CD4-positive, alpha-beta T cell treated with Interleukin-21 for 1 hour (primary cell): ENCODE measurements at places on chromosomes 7 and 10.
A peak's percentile ranks its signal among the peaks of the same experiment; 100 is the strongest.

GRCh38 chr7:141737118-141737835, 881 bp upstream of the SSBP1 start:
- peak; percentile 39 for DNase-seq

GRCh38 chr7:51025668-51026067, 243.0 kb upstream of the GRB10 start:
- DNase-seq: no peak

- no peak for DNase-seq
These were observed 35.1 kb upstream of the ING3 start for GRCh38 chr7:120915314-120916105.

DNA sequence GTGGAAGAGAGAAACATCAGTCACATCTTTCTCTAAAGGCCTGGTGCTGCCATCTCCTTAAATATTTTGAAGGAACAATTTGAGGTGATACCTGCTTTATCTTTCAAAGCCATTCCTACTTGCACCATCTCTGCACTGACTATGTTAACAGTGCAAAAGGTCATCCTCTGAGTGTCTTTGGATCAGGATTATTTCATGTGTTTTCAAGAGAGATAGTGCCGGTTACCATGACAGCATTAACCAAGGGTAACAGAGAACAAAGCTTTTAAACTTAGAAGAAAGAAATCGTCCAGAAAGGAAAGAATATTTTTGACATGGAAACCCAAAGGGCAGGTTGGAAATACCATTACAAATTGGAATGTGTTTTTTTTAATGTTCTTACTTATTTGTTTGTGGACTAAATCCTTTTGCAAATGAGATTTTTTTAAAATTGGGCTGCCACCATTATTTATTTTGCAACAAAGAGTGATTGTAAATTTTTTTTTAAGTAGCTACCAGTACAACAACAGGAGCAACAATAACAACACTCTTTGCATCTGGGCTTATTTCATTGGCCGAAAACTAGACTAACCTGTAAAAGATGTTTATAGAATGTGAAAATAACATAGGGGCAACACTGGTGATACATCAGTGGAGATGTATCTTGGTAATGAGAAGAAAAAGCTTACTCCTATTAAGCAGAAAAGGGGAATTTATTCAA, 234.2 kb downstream of the CREB5 start:
- DNase-seq: no peak

DNA sequence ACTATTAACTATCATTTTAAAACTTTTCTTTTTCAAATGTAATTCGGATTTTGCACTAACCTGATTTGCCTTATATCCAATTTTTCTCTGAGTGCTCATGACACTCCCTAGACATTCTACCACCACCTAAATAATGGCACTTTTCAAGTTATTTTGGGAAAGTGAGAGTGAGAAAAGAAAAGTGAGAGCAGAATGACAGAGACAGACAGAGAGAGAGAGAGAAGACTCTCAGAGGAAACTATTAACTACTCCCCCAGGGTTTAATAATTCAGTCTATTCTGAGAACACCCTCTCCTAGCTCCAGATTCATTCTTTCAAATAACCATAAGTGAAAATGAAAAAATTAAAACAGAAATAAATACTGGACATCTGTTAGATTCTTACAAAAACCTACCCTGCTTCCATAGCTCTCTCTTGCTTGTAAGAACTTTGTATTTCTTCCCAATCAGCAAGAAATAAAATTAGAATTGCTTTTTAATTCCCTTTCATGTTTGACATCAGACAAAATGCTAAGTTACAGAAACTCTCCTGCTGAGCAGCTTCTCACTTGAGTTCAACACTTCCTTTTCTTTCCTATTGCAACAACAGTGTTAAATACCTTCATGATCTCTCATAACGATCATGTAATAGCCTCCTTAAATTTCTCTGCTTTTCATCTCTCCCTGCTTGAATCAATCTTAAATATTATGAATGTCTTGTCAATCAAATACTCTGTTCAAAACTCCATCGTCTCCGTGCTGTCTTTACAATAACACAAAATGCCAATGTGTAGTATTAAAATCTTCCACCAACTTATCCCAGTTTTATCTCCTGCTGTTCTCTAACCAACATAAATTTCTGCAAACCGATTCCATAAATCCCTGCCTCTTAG, 191.7 kb downstream of the SEMA3E start:
- DNase-seq: no peak

DNA sequence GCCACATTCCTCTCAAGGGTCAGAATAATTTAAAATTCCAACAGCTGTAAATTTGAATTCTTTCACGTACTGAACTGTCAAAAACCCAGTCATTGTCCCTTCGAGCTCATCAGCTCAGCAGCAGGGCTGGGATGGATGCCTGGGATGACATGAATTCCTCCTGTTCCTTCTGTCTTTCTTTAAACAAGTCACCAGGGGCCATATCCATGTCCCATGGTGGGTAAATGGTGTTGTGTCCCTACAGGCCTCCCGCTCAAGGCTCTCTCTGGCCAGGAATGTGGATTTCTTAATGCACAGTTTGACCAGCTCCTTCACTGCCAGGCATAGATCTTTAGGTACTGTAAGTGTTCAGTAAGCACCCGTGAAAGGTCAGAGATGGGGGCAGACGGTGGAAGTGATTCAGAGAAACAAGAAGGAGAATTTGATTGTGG, 13.8 kb upstream of the TECPR1 start:
- DNase-seq: no peak

GRCh38 chr10:2948127-2948854, 119.1 kb upstream of the PFKP start:
- DNase-seq: no peak

DNA sequence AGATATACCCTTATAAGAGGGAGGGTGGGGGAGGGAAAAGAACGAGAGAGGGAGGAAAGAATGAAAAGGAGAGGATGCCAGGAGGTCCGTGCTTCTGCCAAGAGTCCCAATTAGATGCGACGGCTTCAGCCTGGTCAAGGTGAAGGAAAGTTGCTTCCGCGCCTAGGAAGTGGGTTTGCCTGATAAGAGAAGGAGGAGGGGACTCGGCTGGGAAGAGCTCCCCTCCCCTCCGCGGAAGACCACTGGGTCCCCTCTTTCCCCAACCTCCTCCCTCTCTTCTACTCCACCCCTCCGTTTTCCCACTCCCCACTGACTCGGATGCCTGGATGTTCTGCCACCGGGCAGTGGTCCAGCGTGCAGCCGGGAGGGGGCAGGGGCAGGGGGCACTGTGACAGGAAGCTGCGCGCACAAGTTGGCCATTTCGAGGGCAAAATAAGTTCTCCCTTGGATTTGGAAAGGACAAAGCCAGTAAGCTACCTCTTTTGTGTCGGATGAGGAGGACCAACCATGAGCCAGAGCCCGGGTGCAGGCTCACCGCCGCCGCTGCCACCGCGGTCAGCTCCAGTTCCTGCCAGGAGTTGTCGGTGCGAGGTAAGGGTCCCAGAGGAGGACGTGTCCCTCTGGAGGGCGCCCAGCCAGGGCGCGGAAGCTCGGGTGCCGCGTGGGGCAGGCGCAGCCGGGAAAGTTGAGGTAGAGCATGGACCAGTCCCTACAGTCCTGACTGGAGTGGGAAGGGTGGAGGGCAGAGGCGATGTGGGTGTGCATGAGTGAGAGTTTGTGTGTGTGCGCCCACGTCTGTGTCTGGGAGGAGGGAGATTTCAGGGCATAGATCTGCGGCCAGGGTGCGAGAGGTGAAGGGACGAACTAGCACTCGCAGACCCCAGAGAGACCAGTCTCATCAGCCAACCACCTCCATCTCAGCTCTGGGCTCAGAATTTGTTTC, 844 bp downstream of the GRM3 start:
- no peak for DNase-seq

DNA sequence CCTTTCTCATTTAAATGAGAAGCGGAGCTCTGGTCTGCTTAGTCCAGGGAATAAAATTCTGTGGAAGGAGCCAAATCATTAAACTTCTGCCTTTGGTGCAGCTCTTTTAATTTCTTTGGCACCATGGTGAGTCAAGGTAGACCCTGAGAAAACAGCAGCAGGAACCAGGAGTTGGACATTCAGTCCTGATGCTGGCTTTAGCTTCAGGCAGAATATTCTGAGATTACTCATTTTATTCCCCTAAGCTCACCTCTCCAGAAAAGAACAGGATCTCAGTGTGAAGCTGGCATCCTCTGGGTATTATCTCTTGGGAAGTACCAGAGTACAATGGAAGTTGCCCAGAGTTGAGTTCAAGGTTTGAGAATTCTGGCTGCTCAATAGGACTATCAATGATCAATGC, 211.6 kb upstream of the NRP1 start:
- no peak for DNase-seq

GRCh38 chr7:38411404-38411803, 138.0 kb upstream of the TARP start:
- no peak for DNase-seq

GRCh38 chr7:150745086-150745485, 7.9 kb downstream of the GIMAP5 start:
- DNase-seq: no peak

DNA sequence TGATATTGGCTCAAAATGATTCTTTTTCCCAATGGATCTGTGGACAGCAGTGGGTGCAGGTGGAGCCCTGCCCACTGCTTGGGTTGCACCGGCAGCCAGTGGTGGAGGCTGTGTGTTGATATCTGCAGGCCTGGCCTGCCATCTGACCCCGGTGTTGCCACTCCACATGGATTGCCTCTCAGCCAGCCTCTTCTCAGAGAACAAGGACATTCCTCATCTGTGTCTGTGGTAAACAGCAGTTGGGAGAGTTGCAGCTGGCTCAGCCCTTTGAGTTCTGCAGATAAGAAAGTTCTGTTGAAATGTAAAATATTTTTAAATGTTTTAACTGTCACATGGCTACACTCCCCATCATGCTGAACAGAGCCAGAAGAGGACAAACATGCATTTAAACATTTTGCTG, 374.9 kb upstream of the CELF2 start:
- DNase-seq: no peak

DNA sequence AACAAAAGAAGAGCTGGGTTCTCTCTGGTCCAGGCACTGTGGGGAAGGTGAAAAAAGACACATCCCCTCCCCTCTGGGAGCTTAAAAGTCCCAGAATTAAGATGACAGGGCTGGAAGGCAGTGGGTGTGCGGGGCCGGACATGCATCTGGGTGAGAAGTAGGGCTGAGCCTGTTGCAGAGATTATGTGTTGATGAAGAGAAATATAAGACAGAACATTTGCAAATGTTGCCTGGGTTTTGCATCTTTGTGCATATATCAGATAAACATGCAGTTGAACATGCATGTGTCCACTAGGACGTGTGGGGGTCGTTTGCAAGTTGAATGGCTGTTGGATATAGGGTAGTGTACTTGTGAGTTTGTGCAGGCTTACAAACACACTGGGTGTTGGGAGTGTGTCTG, 94.3 kb upstream of the PPIF start:
- DNase-seq: no peak

GRCh38 chr7:79723833-79724618, 270.6 kb upstream of the MAGI2 start:
- DNase-seq: no peak

GRCh38 chr10:71268758-71269157, 50.3 kb upstream of the SLC29A3 start:
- no peak for DNase-seq

GRCh38 chr10:79034271-79034876, 34.4 kb upstream of the ZMIZ1 start:
- DNase-seq: no peak

- DNase-seq: peak; percentile 75
These were observed 9.2 kb upstream of the HNRNPF start for GRCh38 chr10:43417950-43418768.

DNA sequence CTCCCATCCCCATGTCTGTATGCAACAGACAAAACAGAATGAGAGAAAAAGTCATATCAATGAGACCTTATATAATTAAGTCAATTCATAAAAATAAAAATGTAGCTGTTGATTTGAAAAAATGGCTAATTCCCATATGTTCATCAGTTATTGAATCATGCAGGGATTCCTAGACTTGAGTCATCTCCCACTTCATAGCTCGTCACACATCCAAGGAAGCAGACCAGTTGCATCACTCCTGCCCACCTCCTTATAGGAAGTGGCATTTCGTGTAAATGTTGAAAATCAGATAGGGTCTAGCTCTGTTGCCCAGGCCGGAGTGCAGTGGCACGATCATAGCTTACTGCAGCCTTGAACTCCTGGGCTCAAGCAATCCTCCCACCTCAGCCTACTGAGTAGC, 56.1 kb upstream of the SH2B2 start:
- no peak for DNase-seq

DNA sequence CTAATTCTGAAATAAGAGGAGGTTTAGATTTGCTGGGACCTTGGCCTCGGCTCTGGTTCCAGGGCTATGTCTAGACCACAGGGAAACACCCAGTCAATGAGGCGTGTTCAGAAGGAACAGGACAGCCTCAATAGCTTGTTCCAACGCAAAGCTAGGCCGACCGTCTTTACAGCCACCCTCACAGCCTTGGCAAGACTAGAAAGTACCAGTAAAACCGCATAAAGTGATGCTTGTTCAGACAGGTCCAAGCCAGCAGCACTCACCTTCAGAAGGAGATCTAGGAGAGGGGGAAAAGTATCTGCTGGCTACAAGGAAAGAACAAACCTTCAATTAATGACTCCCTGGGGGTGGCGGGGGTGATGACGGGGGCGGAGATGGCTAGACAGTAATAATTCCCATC, 50.1 kb upstream of the LMTK2 start:
- DNase-seq: no peak

DNA sequence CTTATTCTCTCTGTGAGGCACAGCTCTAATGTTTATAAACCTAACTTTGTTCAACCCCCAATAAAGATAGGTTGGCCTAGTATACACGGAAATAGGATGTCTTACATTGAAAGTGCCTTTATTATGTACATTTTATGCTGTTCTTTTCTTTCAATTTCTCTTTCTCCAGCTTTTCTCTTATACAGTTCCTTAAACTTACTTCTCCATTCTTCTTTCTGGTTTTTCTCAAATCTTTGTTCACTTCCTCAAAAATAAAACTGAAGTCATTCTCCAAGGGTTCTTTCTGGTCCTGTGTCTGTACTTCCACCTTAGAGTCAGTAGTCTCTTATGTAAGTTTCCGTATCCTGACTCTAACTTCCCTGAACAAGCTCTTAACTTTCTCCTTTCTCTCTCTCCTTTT, 29.2 kb upstream of the NAMPT start:
- peak; percentile 8 for DNase-seq

DNA sequence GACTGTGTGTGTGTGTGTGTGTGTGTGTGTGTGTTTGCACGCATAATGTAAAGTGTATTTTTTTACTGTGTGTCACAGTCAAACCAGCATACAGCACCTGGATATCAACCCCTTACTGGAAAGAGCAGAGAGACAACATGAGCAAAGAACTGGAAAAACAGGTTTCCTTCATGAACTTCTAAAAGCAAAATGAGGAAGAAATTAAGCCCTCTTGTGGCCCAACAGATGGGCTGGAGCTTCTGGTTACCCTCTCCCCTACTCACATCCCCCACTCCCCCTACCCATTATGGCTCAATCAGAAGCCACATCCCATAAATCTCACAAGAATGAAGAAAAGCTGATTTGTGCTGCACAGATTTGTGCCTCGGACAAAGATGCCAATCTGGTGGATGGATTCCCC, 36.2 kb downstream of the PDE1C start:
- no peak for DNase-seq
